ENCODE measurements at places on chromosomes 7 and 10.

DNA sequence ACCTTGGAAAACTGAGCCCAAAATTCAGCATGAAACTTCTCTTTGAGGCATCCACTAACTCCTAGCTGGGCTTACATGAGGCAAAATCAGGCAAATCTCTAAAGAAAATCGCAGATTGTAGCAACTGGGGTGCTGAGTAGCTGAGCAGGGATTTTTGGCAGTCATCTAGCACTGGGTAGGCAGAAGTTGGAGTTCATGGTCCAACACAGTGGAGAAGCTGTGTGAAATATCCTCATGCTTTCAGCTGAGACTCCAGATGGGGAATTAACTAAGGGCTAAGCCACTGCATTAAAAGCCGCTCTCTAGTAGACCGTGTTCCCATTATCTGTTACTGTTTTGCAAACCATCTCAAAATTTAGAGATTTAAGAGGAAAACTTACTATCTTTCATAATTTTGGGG, 240.1 kb upstream of the PHYHIPL start:
- H3K36me3 ChIP-seq: no peaks in the 10 kb centered on the region
- no peak overlapping the region for H3K4me3 ChIP-seq
- H3K27me3 ChIP-seq: no peaks in the 10 kb centered on the region
- DNase-seq: no peak
- no peak overlapping the region for H3K27ac ChIP-seq
- no peaks in the 10 kb centered on the region for H3K4me1 ChIP-seq

- H3K27ac ChIP-seq: no peak overlapping the region
- H3K4me3 ChIP-seq: no peak overlapping the region
- no peaks in the 10 kb centered on the region for H3K27me3 ChIP-seq
Observed at GRCh38 chr7:123744416-123744815, 4.4 kb downstream of the WASL start.

DNA sequence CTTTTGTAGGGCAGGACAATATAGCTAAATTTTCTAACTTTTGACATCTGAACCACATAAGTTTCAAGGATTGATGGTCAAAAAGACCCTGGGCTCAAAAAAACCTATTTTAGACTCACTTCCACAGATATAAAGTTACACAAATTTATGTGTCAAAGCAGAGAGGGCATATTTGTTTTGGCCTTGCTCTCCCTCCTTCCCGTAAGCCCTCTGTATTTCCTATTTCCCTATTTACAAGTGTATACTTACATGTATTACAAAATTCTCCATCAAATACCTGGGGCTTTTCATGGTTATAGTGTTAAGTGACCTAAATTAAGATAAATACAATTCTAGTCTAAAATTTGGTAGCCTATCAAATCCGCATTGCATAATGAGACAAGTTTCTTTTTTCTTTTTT, 2.6 kb downstream of the KDM7A start:
- peak overlapping the region; percentile 98 for H3K27ac ChIP-seq
- no peaks in the 10 kb centered on the region for H3K36me3 ChIP-seq
- peak; percentile 14 for DNase-seq
- no peaks in the 10 kb centered on the region for H3K4me1 ChIP-seq
- no peaks in the 10 kb centered on the region for H3K27me3 ChIP-seq

DNA sequence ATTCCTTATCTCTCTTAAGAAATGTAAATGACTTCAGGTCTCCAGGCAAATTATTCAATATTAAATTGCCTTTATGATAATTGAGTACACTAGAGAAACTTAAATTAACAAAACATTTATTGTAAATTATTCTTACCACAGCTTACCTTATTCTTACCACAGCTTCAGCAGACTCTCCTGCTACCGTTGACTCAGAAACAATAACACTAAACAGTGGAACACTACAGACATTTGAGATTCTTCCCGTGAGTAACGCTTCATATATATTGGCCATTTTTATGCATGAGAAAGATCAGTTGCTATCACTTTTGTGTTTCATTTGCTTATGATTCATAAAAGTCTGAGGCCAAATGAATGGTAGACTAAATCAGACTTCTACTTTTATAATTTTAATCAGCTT, 28.7 kb downstream of the TMEM243 start:
- no peak overlapping the region for H3K4me3 ChIP-seq
- no peaks in the 10 kb centered on the region for H3K4me1 ChIP-seq
- no peak for DNase-seq
- H3K27me3 ChIP-seq: no peaks in the 10 kb centered on the region

- no peaks in the 10 kb centered on the region for H3K27me3 ChIP-seq
- H3K27ac ChIP-seq: no peak overlapping the region
- H3K4me3 ChIP-seq: no peak overlapping the region
- H3K36me3 ChIP-seq: no peaks in the 10 kb centered on the region
Observed at GRCh38 chr7:2582006-2582735, 23.4 kb downstream of the IQCE start.

DNA sequence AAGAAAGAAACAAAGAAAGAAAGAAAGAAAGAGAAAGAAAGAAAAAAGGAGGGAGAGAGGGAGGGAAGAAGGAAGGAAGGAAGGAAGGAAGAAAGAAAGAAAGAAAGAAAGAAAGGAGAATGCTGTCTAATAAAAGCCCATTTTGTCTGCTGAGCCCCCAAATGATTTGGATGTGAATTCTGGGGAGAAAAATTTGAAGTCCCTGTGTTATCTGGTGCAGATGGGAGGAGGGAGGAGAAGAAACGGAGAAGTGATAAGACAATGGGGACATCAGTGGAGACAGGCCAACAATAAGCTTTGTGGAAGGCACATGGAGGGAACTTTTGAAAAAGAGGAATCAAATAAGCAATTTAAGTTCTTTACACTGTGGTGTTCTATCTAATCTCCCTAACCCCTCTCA, 24.6 kb upstream of the TMEM273 start:
- no peak overlapping the region for H3K27ac ChIP-seq
- DNase-seq: no peak
- no peaks in the 10 kb centered on the region for H3K4me1 ChIP-seq
- H3K27me3 ChIP-seq: no peaks in the 10 kb centered on the region

- H3K4me3 ChIP-seq: no peak overlapping the region
- H3K27me3 ChIP-seq: no peaks in the 10 kb centered on the region
- H3K36me3 ChIP-seq: no peaks in the 10 kb centered on the region
- H3K27ac ChIP-seq: no peak overlapping the region
- no peak for DNase-seq
Observed at GRCh38 chr10:16942381-16943078, 125.3 kb upstream of the RSU1 start.

GRCh38 chr10:2839081-2839725, 228.1 kb upstream of the PFKP start:
- H3K4me3 ChIP-seq: no peak overlapping the region
- DNase-seq: peak; percentile 72
- H3K36me3 ChIP-seq: no peaks in the 10 kb centered on the region
- no peaks in the 10 kb centered on the region for H3K27me3 ChIP-seq

GRCh38 chr10:103545366-103545765, 51.9 kb downstream of the NEURL1 start:
- no peak overlapping the region for H3K4me3 ChIP-seq
- H3K27me3 ChIP-seq: no peaks in the 10 kb centered on the region
- DNase-seq: no peak
- peaks cover 48% of the 10 kb centered on the region for H3K4me1 ChIP-seq

DNA sequence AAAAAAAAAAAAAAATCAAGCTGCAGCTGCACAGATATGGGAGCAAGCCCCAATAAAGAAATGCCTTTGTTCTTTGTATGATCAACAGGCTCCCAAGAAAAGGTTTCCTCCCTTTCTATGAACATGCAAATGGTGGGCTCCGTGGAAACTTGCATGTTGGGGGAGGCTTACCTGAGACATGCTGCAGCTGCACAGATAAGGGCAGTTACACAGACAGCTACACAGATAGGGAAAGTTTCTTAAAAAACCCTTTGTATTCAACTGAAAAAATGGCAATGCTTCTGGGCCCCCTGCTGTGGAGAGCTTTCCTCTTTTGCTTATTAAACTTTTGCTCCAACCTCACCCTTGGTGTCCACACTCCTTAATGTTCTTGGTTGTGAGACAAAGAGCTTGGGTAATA, 29.8 kb upstream of the ZNF746 start:
- no peaks in the 10 kb centered on the region for H3K27me3 ChIP-seq
- no peak for DNase-seq
- H3K36me3 ChIP-seq: no peaks in the 10 kb centered on the region
- H3K4me3 ChIP-seq: no peak overlapping the region

- no peaks in the 10 kb centered on the region for H3K27me3 ChIP-seq
- H3K27ac ChIP-seq: no peak overlapping the region
- DNase-seq: no peak
- no peaks in the 10 kb centered on the region for H3K36me3 ChIP-seq
- no peaks in the 10 kb centered on the region for H3K4me1 ChIP-seq
Observed at GRCh38 chr10:131177431-131178327, 133.8 kb downstream of the TCERG1L start.

- H3K4me3 ChIP-seq: no peak overlapping the region
- H3K27ac ChIP-seq: no peak overlapping the region
- H3K4me1 ChIP-seq: peaks cover 17% of the 10 kb centered on the region
- no peak for DNase-seq
- H3K27me3 ChIP-seq: no peaks in the 10 kb centered on the region
- H3K36me3 ChIP-seq: no peaks in the 10 kb centered on the region
Observed at GRCh38 chr7:92813390-92814024, 22.9 kb downstream of the CDK6 start.

DNA sequence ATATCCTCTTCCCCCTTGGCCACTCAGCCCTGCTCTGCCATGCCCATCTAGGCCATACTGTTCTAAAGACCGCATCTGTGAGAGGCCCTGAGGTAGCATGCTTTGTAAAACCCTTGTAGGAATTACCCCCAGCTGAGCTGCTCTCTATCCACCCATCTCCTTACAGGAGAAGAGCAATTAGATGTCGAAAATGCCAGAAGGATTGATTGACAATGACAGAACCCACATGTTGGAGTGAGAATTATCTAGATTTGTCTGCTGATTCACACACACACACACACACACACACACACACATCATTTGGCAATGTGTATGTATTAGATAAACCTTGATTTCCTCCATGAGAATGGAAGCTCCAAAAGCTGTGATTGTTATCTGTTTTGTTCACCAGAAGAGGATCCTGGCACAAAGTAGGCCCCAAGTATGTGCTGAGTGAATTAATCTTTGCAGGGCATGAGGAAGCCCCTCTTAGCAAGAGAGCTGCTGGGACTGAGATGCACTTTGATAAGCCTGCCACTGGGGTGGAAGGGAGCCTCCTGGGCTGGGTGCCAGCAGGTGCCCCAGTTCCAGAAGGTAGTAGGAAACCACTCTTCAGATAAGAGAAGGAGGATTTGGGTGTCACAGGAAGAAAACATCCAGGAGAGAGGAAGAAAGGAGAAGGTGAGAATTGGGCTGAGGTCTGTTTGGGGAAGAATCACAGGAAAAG, 187.5 kb upstream of the ADO start:
- no peaks in the 10 kb centered on the region for H3K4me1 ChIP-seq
- no peaks in the 10 kb centered on the region for H3K36me3 ChIP-seq
- H3K27me3 ChIP-seq: no peaks in the 10 kb centered on the region
- H3K27ac ChIP-seq: no peak overlapping the region
- DNase-seq: no peak

GRCh38 chr10:5618042-5618441, 48.4 kb downstream of the ASB13 start:
- H3K36me3 ChIP-seq: no peaks in the 10 kb centered on the region
- no peak overlapping the region for H3K4me3 ChIP-seq
- no peak for DNase-seq
- H3K27me3 ChIP-seq: no peaks in the 10 kb centered on the region
